NCI-H345 (cell line): ENCODE measurements at places on chromosomes 11 and 22.

DNA sequence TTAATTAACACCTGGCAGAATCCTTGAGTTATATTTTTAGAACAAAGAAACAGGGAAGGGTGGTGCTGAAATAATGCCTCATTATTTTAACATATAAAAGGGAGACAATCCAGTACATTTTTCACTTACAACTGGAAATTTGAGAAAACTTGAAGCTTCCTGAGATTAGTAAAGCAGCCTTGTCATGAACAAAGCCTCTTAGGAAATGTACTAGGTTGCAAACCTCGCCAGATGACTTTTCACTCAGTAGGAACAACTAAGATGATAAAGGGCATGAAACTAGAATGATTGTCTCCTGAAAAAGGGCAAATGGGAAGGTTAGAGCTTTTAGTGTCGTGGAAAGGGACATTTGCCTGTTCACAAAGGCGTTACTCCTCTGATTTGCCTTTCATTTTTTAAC, 289.6 kb downstream of the ETS1 start:
- no peak for DNase-seq

DNA sequence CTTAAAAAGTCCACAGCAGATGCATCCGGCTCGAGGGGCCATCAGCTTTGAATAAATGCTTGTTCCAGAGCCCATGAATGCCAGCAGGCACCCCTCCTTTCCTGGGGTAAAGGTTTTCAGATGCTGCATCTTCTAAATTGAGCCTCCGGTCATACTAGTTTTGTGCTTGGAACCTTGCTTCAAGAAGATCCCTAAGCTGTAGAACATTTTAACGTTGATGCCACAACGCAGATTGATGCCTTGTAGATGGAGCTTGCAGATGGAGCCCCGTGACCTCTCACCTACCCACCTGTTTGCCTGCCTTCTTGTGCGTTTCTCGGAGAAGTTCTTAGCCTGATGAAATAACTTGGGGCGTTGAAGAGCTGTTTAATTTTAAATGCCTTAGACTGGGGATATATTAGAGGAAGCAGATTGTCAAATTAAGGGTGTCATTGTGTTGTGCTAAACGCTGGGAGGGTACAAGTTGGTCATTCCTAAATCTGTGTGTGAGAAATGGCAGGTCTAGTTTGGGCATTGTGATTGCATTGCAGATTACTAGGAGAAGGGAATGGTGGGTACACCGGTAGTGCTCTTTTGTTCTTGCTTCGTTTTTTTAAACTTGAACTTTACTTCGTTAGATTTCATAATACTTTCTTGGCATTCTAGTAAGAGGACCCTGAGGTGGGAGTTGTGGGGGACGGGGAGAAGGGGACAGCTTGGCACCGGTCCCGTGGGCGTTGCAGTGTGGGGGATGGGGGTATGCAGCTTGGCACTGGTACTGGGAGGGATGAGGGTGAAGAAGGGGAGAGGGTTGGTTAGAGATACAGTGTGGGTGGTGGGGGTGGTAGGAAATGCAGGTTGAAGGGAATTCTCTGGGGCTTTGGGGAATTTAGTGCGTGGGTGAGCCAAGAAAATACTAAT, 1.9 kb downstream of the NEAT1 start:
- DNase-seq = no peak

- no peak for DNase-seq
Observed at GRCh38 chr22:30922151-30922611, 46.4 kb downstream of the MORC2 start.

DNA sequence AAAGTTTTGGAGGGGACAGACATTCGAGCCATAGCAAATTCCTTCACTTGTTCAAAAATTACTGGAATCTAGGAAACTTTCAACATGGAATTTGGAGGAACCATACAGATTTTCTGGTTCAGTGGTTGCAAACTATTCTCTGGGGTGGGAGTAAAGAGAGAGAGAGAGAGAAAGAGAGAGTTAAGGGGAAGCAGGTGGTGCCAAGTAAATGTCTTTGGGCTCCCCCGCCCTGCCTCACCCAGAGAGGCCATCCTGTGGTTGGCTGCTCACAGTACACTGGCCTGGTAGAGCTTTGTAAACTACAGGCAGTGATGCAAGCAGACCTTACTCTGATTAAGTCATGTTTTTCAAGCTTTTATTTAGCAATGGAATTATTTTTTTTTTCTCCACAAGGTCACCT, 82.6 kb downstream of the ADAMTS15 start:
- DNase-seq = no peak

GRCh38 chr11:118126082-118126838, 26.4 kb downstream of the SCN4B start:
- DNase-seq = no peak

- DNase-seq = peak; percentile 99
Observed at GRCh38 chr22:41589391-41590241, at the start of gene PMM1. TSS of gene PMM1 (minus strand) at chr22:41589840. CDS start at chr22:41589805, 35 bp downstream.

DNA sequence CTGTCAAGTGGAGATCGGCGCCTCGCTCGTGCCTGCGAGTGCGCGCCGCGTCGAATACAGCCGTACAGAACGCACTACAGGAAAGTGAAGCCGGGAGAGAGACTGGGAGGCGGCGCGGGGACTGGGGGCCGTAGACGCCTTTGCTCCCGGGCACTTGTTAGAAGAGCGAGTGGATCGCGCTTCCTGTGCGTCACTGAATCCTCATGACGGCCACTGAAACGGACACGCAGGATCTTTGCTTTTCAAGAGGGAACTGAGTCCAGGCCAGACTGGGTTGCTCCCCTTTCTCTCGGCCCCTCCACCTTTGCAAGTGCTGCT, 314 bp downstream of the RIC8A start:
- no peak for DNase-seq

- peak; percentile 66 for DNase-seq
Observed at GRCh38 chr11:119206511-119207414, 624 bp downstream of the CBL start.

GRCh38 chr11:83054001-83054400, 17.7 kb downstream of the RAB30 start:
- DNase-seq = no peak

GRCh38 chr11:65309006-65309405, 5.7 kb upstream of the CDC42EP2 start:
- no peak for DNase-seq

DNA sequence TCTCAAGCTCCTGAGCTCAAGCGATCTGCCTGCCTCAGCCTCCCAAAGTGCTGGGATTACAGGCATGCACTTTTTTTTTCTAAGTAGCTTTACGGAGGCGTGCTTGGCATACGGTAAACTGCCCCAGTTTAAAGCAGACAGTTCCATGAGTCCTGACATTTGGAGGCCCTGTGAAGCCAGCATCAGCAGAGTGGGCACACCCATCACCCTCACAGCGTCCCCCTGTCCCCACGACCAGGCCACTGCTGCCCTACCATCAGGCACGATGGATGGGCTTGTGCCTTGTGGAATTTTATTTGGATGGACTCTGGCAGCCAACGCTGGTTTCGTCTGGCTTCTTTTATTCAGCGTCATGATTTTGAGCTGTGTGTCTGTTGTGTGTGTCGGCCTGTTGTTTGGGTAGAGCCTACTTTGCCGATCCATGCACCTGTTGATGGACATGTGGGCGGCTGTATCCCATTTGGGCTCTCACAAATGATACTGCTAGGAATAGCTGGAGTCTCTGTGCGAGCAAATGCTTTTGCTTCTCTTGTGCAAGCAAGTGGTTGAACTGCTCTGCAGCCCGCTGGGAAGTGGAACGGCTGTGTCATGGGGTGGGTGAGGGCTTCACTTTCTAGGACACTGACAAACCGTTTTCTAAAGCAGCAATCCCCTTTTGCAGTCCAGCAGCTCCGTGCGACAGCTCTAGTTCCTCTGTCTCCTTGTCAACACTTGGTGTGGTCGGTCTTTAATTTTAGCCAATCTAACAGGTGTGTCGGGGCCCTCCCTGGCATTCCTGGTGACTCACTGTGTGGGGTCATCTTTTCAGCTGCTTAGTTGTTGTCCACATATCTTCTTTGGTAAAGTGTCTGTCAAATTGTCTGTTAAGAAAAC, 23.8 kb downstream of the KCNQ1 start:
- no peak for DNase-seq

DNA sequence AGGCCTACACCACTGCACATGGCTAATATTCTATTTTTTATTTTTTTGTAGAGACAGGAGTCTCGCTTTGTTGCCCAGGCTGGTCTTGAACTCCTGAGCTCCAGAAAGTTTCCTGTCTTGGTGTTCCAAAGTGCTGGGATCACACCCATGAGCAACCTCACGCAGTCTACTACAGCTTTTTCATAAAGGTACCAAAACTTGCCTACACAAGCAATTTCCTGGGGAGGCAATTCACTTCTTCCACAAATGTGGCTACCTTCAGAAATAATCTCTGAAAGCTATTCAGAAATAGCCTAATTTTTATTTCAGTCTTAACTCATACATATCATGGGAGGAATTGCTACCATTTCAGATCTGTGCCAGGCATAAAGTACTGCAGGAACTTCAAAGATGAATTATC, 11.4 kb downstream of the SLC35F2 start:
- DNase-seq = no peak

- DNase-seq = no peak
Observed at GRCh38 chr11:122089111-122089510, 26.9 kb downstream of the BLID start.

DNA sequence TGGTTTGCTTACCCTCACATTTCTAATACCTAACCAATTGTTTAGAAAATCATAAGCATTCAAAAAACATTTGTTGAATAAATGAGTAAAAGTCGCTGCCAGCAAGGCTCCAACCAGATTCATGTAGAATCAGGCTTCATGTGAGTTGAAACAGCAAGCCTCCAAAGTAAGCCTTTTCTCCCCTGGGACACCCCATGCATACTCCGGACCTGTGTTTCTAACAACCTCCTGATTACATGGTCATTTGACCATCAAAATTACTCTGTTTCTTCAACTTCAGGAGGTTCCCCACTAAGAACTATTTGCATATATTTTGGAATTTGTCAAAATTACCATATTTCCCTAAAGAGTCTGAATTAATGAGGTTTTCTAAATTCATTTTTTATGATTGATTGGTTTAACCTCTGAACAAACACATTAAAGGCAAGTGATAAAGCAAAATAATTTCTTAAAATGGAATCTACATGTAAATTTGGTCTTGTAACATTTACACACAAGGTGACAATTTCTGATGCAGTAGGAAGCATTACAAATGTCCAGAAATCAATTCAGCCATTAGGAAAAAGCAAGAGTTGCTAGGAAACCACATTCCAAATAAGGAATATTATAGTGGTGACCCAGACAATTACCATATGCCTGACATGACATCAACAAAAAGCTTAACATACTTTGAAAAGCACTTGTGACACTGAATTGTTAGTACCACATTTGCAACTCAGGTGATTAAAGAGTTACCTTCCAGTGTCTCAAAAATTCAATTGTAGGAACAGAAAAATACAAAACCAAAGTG, 252.6 kb downstream of the GUCY1A2 start:
- DNase-seq = no peak

DNA sequence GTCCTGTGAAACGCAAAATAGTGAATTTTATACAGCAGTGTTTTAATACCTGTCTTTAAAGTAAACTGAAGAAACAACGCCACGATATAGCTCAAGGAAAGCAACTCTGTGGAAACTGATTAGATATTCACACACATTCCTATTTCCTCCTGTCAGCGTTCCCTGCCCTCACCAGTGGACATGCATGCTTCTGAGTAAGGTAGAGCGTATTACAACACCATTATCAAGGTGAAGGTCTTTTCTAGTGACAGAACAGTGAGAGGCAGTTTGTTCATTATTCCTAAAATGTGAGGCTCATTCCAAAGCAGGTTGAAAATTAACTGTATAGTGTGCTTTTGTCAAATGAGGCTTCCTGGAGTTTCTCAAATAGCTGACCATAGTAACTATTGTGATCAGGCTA, 153.1 kb downstream of the DDX10 start:
- DNase-seq = no peak

GRCh38 chr11:94272738-94273313, 31.6 kb upstream of the IZUMO1R start:
- DNase-seq = no peak

DNA sequence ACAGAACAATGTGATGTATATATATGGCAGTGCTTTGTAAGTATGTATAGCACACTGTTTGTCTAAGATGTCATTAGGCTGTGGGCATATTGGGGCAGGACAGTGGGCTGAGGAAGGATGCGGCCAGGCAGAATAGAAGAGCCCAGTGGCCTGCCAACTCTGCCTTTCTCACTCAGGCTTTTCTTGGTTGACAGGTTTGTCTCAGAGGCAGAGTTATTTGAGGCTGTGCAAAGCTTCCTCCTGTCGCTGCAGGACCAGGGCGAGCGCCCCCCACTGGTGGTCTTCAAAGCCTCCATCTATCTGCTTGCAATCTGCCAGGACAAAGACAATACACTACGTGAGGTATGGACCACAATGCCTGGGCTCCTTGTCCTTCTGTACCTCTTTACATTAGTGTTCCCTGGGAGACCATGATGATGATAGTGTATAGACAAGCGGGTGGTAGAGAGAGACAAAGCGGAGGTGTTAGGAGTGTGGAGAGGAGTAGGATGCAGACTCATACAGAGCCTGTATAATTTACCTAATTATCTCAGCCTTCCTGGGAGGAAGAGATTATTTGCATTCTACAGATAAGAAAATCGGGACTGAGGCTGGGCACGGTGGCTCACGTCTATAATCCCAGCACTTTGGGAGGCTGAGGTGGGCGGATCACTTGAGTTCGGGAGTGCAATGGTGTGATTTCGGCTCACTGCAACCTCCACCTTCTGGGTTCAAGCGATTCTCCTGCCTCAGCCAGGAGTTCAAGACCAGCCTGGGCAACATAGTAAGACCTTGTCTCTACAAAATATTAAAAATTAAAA, 37.3 kb upstream of the CCDC134 start:
- DNase-seq = peak; percentile 86

- DNase-seq = no peak
Observed at GRCh38 chr11:75642402-75643113, 26.3 kb downstream of the MAP6 start.

DNA sequence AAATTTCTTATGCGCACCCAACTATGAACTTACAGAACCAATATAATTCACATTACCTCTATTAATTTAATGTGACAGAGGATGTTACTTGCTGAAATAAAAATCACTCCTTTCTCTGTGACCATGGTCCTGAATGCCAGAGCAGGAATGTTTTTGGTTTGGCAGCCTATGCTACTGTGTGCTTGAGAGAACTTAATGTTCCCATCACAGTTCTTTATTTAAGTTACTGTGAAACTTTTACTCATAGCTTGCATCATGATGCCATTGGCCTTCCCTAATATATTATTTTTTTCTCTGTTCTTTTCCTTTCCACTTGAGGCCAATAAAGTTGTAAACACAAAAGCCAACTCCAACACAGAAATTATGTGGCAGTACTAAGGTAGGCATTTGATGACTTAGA, 142.2 kb downstream of the FAM76B start:
- no peak for DNase-seq
